ENCODE measurements at places on chromosomes 7 and 10.

DNA sequence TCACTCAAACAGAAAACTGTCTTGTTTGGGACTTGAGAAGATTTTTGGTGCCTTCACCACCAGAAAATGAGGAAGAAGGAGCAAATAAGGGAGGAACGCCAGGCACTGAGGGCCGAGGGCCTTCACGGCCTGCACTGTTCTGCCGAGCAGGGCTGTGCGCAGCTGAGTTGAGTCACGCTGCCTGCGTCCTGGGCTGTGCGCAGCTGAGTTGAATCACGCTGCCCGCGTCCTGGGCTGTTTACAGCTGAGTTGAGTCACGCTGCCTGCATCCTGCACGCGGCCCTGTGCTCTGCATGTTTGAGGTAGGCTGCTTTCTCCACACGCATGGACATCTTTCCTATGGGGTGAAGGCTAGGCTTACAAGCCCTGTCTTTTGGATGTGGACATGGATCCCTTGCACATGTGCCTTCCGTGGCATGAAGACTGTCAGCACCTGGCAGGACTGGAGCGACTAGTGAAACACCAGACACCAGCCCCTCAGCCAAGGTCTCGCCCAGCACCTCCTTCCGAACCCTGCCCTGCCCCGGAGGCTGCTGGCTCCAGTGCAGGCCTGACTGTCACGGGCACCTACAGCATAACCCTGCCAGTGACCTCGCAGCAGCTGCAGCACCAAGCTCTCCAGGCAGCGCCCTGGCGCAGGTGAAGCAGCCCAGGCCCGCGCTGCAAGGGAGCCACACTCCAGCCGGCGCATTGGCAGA, 96.7 kb downstream of the HTR5A start:
- DNase-seq, result no peak

- DNase-seq, result peak; percentile 49
Observed at GRCh38 chr7:73647725-73648592, 19.7 kb upstream of the VPS37D start.

GRCh38 chr7:16609842-16610450, 35.6 kb downstream of the ANKMY2 start:
- DNase-seq, result no peak

DNA sequence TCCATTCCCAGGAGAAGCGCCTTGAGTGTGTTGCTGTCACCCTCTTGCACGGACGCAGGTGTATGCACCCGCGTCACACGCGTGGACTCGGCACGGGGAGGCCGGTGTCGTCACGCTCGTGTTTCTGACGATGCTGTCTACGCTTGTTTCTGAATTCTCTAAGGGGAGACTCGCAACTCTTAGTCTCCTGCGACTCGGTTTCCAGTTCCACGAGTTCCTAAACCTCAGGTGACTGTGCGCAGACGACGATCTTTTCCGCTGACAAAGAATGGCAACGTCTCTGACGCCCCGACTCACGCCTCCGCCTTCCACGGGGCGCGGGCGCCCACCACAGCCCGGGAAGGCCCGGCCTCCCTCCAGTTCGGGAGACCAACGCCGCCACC, 579 bp downstream of the IDI1 start:
- DNase-seq, result no peak

- no peak for DNase-seq
Observed at GRCh38 chr7:4722960-4723630, 41.0 kb downstream of the FOXK1 start.

- DNase-seq, result no peak
Observed at GRCh38 chr7:156747718-156748117, 107.1 kb downstream of the RNF32 start.

- DNase-seq, result no peak
Observed at GRCh38 chr7:91041901-91042484, 222.2 kb upstream of the FZD1 start.

- no peak for DNase-seq
Observed at GRCh38 chr7:135761751-135762488, 13.3 kb upstream of the FAM180A start.

DNA sequence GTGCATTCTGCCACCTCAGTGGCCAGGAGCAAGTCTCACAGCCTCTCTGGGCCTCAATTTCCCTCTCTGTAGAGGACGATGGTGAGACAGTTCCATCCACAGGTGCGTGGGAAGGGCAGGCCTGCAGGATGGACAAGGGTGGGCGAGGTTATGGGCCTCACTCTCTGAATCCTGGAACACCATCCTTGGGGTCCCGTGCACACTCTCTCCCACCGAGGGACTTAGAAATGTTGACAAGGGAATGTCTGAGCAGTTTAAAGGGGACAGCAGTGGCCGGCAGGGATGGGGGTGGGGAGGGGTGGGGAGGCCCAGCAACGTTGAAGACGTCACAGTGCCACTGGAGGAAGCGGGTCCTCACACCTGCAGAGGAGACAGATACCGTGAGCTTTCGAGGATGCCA, 111.5 kb downstream of the FOXL3 start:
- no peak for DNase-seq

GRCh38 chr7:135208102-135208793, 3.1 kb downstream of the WDR91 start:
- DNase-seq, result no peak
